Naive thymus-derived CD4-positive, alpha-beta T cell (primary cell): ENCODE measurements at places on chromosomes 7 and 10. TPM values are rescaled to one million over a fixed set of nuclear protein-coding genes. Genes with fewer than 3 reads are reported as not detected.

Gene CADPS2
- total RNA-seq: not detected

DNA sequence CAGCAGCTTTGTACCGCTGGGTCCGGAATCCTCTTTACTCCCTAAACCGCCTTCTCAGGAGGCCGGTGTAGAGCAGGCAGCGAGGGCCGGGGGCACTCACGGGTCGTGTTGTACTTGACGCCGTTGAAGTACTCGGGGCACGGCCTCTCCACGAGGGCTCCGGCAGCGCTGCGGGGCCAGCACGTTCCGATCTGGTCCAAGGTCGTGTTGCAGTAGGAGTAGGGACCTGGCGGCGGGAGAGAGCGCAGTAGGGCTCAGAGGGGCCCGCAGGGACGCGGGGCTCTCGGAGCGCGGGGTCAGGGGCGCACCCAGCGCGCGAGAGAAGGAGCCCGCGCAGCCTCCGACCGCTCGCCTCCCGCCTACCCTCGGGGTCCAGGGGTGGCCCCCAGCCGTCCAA is 443 bp downstream of the CRHR2 start:
- no peak for DNase-seq

GRCh38 chr10:5952731-5953385 is 24.5 kb downstream of the IL15RA start:
- no peak for DNase-seq

GRCh38 chr10:77506517-77507200 is 130.9 kb downstream of the KCNMA1 start:
- DNase-seq: no peak

Gene ZNF3
- total RNA-seq: 28.7 and 30.2 TPM in 2 replicates

DNA sequence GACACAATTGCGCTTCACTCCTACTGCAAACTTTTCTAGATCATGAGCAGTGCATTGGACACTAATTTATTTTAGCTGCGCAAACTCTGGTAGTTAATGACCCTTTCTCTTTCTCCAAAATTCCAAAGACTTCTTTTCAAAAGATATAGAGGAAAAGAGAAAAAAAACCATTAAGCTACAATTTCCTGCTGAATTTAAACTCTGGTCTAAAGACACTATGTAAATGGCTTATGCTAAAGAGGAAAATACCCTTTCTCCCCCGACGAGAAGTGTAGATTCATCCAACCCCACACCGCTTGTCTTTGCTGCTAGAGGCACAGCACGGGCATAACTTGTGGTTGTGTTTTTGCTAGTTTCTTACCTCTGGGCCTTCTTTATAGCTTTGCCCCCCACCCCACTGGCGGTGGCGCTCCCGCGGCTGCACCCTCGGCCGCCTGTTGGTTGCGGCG is 84.1 kb downstream of the SNX10 start:
- no peak for DNase-seq

- no peak for DNase-seq
Measured at GRCh38 chr10:29455095-29455494, 166.2 kb downstream of the LYZL1 start.

DNA sequence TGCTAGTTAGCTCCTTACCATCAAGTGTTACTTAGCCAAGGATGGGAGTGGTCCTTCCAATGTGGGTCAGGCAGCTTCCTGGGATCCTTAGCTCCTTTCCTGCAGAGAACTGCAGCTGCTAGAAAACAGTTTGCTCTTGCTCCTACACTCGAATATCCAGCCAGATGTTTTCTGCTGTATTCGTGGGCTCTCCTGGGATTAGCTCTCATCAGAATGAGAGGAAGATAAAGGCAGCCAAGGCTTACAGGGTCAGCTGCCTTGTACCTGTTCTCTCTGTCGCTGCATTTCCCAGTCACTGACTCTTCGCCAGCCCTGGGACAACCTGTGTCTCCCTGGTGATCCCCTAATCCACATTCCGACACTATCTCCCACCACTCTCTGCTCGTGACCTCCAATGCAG is 29.0 kb downstream of the NEUROD6 start:
- no peak for DNase-seq

GRCh38 chr7:2719007-2719406 is 31.0 kb downstream of the AMZ1 start:
- DNase-seq: peak; percentile 70

GRCh38 chr7:67990003-67990402 is 993.4 kb downstream of the TYW1 start:
- DNase-seq: no peak

DNA sequence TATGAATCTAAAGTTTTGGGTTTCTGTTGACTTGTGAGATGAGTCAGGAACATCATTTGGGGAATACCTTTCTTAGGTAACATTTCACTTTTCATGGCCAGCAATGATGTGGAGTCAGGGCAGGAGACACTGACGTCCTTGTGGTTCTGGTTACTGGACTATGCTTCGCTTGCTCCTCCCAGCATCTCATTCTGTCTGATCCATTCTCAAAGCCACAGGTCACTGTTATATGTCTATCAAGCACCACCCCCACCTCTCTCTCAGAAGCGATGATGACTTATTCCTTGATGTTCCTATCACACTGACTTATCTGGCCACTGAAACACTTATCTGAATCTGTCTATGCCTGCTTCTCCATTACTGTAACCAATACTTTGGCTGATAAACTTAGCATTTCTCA is 51.6 kb downstream of the TES start:
- no peak for DNase-seq

DNA sequence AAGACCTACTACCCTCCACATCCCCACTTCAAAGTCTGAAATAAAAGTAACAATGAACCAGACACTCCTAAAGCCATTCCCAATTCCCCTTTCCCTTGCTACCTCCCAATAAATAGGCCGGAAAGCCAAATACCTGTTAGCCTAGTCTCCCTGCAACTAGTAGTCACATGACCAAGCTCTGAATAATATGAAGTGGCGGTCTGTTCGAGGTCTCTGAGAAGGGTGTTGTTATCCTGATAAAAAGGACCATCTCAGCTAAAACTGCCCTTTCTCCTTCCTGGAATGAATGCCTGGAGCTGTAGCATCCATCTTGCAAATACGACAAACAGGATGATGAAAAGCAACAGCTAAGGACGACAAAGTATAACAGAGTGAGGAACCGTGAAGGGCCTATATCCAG is 6.0 kb downstream of the KIF5B start:
- DNase-seq: no peak

Gene AKR1D1
- total RNA-seq: not detected

Gene LRRN3
- 288 TPM for total RNA-seq

- no peak for DNase-seq
Measured at GRCh38 chr7:128103498-128104107, 72.4 kb upstream of the LRRC4 start.

DNA sequence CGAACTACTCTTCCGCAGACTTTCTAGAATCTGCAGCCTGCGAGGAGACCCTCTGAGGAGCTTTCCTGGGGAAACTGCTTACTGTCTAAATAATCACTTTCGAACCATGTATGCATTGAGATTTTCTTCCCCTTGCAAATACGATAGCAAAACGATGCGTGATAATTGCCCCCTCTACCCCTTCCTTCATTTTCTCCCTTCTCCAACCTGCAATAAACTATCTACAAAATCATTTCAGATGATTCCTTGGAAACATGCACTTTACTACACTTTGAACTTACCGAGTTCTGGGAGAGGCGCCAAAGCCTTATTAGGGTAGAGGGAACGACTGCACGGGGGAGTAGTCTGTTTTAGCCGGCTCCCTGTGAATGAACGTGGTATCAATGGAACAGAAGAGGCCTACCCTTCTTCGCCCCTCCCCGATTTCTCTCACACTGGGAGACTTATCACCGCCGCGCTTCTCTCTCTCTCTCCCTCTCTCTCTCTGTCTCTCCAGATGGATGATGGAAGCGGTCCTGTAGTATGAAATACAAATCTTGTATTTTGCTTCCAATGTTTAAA is at the start of gene FGFBP3:
TSS of gene FGFBP3 (minus strand) at position 370 of the 561 bp plus-strand sequence. CDS start 517 bp downstream, outside the sequence.
- no peak for DNase-seq

GRCh38 chr7:91872069-91872468 is 8.4 kb downstream of the MTERF1 start:
- DNase-seq: no peak

DNA sequence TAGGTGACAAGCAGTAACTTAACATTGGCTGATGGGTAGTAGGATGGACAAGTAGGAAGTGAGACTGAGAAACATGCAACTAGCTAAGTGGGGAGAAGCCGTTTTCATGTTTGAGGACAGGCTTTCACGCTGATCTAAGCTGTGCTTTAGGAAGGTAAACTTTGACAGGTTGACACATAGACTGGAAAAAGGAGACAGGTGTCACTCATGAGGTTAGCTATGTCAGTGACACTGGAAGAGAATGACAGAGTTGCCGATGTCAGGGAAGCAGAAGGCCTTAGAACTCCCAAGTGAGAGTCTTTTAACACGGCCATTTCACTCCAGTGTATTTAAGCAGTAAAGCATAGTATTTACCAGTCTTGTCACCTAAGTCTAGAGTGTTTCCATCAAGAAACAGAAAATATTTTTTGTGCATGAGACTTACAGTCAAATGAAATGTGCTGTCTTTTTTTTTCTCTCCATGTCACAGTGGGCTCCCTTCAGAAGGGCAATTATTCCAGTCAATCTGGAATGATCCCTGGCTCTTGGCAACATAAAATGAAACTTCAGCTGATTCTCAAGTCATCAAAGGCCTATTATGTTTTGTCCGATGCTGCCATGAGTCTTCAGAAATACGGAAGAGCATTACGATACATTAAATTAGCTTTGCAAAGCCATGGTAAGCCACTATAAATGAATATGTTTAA is 20.6 kb downstream of the EDRF1 start:
- DNase-seq: no peak

- DNase-seq: no peak
Measured at GRCh38 chr10:98587156-98587837, 140.6 kb upstream of the HPS1 start.

DNA sequence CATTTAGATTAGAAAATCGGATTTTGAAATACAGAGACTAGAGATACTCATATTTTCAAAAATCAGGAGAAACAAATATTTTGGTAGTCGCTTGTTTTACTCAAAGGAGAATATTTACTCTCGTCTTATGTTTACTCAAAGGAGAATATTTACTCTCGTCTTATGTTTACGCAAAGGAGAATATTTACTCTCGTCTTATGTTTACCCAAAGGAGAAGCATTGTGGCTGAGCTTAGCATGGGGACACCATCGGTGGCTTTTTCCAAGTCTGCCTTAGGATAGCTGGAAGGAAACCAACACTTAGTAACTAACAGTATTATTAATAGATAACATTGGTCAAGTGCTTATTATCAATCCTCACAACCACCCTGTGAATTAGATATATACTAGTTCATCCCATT is 71.8 kb downstream of the SNX10 start:
- no peak for DNase-seq

GRCh38 chr7:100967292-100967863 is 2.0 kb upstream of the MUC12 start:
- DNase-seq: no peak

Gene FOXI2
- total RNA-seq: not detected

DNA sequence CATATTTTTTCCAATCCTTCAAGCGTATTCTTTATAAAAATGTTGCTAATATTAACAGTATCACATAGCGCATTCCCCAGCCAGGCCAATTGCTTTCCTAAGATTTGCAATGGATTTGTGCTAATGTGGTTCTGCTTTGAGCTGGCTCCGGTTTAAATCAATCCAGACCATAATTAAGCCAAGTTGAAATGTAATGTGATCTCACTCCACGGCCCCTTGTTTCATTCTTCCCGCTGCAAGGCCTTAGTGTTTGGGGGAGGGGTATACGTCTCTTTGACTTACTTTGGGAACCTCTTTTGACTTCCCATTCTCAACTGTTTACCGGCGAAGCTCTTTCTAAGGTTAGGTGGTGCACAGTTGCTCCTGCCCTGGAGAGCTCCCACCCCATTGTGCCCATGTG is 86.4 kb downstream of the PRPF18 start:
- DNase-seq: no peak

DNA sequence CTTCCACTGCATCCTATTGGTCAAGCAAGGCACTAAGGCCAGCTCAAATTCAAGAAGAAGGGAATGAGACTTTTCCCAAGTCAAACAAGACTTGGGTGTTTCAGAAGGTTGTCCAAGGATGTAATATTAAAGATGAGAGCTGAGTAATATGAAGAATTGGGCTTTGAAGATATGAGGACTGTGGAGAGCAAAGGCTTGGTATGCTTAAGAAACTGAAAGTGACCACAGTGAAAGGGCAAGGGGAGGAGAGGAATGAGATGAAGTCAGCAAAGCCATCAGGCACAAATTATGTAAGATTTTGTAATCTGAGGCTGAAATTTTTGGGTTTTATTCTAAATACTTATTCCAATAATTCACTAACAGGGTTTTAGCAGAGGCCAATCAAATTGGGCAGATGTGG is 38.6 kb upstream of the NPY start:
- DNase-seq: no peak

- DNase-seq: no peak
Measured at GRCh38 chr10:91295346-91295745, 74.9 kb downstream of the PCGF5 start.

DNA sequence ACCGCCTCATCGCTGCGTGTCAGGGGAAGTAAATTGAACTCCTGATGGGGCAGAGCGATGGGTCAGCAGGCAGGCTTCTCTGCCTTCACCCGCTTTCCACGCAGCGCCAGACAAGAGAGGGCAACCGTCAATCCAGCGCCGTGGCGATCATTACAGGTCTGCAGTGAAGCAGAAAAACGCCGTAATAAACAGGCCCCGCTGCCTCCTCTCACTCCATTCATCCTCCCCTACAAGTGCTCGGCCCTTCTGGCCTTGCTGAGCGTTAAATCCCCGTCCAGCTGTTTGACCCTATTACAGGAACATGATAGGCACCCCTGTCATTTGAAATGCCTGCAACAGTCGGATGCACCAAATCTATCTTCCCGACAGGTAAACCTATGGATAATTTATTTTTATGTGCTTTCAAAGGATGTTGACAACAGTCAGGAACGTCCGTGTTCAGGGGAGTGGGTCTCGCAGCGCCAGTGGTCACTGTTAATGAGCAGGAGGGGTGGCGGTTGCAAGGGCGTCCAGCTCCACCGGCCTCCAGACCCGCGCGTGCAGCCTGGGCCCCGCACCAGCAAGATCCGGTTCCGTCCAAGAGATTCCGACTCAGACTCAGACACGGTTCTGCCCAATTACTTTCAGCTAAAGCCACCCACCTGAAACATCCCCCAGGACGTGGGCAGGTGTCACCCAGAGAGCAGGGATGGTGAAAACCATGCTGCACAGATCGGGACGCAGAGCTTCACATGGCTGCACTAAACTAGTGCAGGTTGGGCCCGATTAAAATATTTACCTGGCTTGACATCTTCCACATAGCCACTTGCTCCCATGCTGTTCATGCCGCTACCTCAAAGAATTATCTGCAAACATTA is 508.0 kb upstream of the MGMT start:
- DNase-seq: no peak
